ENCODE measurements at places on chromosomes 3 and 15. TPM values are rescaled to one million over a fixed set of nuclear protein-coding genes. Genes with fewer than 3 reads are reported as not detected.

GRCh38 chr3:119529883-119530282 lies 29.5 kb downstream of the CD80 start:
- DNase-seq: no peak

- DNase-seq: no peak
Observed at GRCh38 chr15:69625328-69625727, 172.7 kb downstream of the RPLP1 start.

GRCh38 chr3:23153436-23153835 lies 49.7 kb upstream of the UBE2E2 start:
- DNase-seq: no peak

DNA sequence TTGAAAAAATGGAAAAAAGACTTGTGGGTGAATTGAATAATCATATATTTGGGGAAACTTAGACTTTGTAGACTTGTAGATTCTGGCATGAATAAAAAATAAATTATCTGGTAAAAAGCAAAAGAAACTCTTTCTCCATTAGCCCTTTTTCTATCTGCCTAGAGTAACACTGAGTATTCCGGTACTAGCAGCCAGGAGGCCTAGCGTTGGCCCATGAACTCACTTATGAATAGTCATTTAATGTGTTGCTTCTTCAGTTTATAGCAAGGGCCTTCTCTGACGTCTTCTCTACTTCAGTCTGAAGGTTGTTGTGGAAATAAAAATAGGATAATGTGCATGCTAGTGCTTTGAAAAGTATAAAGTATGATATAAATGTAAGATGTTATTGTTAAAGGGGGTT lies 851.2 kb upstream of the NR2F2 start:
- DNase-seq: no peak

DNA sequence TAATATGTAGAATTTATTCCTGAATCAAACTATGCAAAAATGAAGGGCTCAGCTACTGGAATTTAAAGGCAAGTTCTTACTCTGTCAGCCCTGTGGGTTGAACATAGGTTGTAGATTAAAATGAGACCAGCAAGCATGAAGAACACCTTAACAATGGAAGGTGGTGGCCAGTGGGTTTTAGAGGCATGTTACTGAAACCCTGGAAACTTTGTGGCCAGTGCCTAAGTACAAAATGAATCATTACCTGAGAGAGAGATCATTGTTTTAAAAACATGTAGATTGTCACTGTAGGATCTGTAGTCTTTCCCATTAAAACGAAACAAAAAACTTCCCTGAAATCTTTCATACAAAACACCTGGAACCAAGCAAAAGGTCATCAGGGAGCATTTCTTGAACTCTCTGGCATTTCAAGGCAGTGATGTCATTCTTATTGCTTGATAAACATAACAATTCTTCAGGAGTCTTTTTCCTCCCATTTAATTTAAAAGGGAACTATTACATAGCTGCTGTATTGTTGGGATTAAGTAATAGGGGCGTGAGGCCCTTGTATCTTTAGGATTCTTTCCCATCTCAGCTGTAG lies 51.8 kb downstream of the TMEM108 start:
- no peak for DNase-seq

Gene SMAD6
- 50.2 TPM for total RNA-seq

DNA sequence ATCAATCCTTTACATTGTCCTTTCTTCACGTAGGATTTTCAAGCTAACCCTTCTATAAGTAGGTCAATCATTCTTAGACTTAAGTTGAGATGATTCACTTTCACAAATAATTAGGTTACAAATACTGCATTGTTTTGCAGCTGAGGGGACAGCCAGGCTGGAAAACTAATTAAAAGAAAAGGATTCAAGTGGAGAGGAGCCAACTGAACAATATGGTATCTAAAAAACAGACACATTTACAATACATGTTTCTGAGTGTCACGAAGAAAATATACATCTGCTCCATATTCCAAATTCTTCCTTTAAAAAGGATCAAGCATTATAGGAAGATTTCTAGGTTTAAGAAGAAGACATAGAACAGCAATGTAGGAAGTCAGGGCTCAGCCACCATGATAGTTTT lies 70.2 kb downstream of the PEAK1 start:
- DNase-seq: no peak

Gene CPLX3
- total RNA-seq: 0.67 TPM

DNA sequence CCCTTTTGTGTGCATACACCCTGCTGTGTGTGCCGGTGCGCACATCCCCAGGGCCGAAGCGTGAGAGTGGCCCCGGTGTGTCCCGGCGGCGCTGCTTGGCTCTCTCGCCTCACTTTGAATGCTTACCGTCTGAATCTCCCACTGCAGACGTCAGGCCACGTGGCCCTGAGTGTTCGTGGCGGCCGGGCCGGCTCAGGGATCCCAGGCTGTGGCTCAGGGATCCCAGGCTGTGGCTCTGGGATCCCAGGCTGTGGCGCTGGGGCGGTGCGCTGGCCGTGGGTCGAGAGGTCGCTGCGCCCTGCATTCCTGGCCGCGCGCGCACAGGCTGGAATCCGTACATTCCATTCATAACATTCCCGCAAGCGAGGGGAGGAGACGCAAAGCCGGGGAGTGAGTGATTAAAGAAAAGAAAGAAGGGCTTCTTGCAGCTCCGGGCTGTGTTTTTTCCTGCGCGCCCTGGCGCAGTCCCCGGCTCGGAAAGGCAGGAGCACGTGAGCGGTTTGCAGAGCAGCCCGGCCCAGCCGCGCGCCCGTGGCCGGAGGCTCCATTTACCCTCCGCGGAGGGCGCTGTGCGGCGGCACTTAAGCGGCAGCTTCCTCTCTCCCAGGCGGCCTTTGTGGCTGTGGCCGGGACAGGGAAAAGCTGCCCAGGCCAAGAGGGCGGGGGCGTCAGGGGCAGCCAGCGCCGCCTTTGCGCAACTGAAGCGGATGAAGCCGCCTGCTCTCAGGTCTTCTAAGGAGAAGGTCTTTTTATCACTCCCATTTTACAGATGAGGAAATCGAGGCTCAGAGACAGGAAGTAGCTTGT lies 87.0 kb upstream of the ALDH1L1 start:
- DNase-seq: peak; percentile 82

- no peak for DNase-seq
Observed at GRCh38 chr15:28888302-28888894, 2.6 kb downstream of the APBA2 start.

DNA sequence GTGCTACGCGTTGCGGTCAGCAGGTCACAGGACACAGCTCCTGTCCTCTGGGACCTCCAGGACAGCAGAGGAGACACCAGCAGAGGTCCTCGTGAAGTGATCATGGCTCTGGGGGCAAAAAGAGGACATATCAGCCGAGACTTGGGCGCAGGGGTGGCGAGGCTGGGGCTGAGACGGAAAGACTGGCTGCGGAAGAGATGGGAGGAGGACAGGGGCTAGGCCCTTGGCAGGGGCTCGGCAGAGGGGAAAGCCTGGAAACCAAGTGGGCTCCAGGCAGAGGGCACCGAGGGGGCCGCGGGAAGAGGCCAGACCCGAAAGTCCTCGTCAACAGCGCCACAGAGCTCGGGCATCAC lies 4.9 kb upstream of the CFAP100 start:
- DNase-seq: no peak

GRCh38 chr3:156483426-156483825 lies 71.5 kb downstream of the SSR3 start:
- DNase-seq: no peak

- no peak for DNase-seq
Observed at GRCh38 chr15:36499412-36500389, 79.7 kb upstream of the CDIN1 start.

- DNase-seq: no peak
Observed at GRCh38 chr15:75036212-75036616, 12.8 kb downstream of the PPCDC start.

- peak; percentile 17 for DNase-seq
Observed at GRCh38 chr15:58535894-58536293, 104.1 kb downstream of the LIPC start.

Gene A4GNT
- total RNA-seq: not detected

DNA sequence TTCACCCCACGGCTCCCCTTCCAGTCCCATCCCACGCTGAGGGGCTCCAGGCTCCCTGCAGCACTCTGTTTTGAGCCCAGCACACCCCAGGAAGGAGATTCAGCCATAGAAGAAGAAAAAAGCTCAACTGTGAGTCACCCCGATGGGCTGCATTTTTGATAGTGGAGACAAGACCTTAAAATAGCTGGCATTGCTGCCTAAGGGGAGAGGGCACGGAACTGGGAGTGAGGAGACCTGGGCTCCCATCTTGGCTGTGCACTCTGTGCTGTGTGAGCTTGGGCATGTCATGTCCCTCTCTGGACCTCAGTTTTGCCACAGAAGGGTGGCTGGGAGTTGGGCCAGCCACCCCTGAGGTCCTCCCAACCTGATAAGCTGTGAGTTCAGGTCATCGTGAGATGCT lies 57.2 kb upstream of the SMAD6 start:
- DNase-seq: no peak

Gene CFAP91
- 0.57 TPM for total RNA-seq

DNA sequence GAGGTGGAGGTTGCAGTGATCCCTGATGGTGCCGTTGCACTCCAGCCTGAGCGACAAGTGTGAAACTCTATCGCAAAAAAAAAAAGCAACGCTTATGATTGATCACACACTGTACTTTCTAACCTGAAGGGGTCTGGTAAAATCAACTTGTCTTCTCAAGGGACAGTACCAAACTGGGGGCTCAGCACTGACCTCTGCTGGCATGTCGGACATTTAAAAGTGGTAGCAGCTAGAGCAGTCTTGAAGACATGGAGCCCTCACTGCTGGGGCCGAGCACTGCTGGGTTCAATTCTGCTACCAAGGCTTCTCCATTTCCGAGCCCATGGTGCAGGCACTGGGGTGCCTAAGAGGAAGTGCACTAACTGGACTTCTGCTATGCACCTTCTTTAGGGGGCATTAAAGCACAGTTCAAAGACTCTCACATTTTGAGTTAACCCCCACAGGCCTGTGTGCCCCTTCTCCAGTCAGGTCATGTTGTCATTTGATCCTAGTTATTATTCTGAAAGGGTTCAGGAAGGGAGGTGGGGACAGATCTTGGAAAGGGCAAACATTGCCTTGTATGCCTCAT lies 26.4 kb upstream of the LAMP3 start:
- DNase-seq: no peak

- no peak for DNase-seq
Observed at GRCh38 chr15:78365917-78366316, 25.8 kb downstream of the CRABP1 start.

Gene SLC24A5
- total RNA-seq: not detected

- DNase-seq: no peak
Observed at GRCh38 chr3:178778589-178778988, 242.4 kb downstream of the KCNMB2 start.

DNA sequence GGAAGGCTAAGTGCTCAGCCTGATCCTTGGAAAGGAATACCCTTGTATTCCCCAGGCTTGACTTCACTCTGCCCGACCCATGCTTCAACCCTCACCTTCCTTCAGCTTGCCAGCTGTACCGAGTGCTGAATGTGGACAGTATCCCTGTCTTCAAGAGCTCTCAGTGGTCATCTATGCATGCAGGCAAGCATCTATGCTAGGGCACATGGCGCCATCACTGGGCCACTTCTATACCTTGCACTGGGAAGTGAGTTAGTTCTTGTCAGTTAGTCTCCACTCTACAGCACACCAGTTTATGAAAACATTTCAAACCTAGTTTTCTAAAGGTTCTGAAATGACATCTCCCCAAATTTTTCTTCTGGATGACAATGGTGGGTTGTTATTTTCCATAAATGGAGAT lies 82.0 kb upstream of the MYRIP start:
- DNase-seq: no peak

DNA sequence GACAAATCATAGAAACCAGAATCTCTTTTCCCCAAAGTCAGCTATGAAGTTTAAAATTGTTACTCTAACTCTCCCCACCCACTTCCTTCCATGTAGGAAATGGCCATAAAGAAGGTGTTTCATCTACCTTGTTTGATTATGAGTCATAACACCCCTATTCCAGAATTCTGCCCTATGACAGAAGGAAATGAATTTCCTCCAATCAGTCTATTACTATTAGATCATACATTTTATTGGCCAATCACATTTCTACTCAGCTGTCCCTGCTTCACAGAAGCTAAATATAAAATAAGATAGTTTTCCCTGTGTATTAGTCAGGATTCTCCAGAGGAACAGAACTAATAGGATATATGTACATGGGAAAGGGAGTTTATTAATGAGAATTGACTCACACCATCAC lies 102.1 kb downstream of the TGFBR2 start:
- no peak for DNase-seq

Gene CHRNA7
- total RNA-seq: 1.1 TPM

GRCh38 chr3:138184994-138185393 lies 2.1 kb upstream of the ARMC8 start:
- no peak for DNase-seq

- no peak for DNase-seq
Observed at GRCh38 chr3:5227812-5228211, 40.3 kb downstream of the EDEM1 start.

GRCh38 chr3:108102420-108103039 lies 11.7 kb upstream of the CD47 start:
- no peak for DNase-seq

DNA sequence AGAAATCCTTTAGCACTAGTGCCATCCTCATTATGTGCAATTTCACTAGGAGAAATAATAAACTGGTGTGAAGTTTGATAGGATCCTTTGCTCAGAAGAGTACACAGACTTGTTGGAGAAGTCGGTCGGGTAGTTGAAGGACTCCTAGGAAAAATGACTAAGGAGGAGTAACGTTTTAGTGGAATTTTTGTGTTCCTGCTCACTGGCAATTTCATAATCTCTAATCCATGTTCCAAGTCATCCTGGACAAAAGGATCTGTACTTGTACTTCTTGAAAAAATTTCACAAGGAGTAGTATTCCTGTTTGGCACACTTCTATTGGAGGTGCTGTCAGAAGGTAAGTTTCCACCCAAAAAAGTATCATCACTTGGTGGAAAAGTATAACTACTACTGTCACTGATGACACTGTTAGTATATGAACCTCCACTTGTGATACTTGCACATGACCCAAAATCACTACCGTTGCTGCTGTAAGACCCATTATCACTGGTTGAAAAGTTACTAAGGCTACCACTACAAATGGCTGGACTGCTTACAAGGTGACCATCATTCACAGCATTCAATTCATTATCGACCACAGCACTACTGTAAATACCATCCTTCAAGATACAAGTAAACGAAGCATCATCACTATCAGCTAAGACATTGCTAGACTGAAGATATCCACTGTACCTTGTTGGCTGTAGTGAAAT lies 77.4 kb downstream of the NEDD4 start:
- no peak for DNase-seq

DNA sequence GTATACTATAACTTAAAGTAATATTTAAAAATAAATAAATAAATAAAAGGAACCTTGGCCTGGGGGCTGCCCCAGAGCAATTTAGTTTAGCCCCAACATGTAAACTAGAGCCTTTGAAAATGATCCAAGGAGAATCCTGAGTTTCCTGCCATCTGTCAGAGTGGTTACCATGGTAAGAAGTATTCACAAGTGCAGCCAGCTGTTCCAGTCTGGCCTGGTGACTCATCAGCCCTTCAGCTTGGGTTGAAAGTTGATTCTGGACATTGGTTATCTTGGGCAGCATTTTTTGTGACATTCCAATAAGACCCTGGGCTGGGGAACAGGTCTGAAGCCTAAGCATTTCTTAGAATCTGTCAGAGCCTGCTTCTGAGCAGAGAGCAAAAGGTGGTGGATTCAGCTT lies 72.7 kb upstream of the LRTM1 start:
- no peak for DNase-seq

GRCh38 chr15:88484682-88485331 lies 17.3 kb downstream of the MRPS11 start:
- no peak for DNase-seq

Measured in cardiac septum (tissue), 1 donor.